ENCODE measurements at places on chromosomes 4 and X. TPM values are rescaled to one million over a fixed set of nuclear protein-coding genes. Genes with fewer than 3 reads are reported as not detected.

FAM9B gene
- total RNA-seq, result not detected

KANTR gene
- total RNA-seq, result 10.5 TPM

KCNE5 gene
- 9.4 TPM for total RNA-seq

HTRA3 gene
- 1.7 TPM for total RNA-seq

PDE5A gene
- 3.4 TPM for total RNA-seq

- no peak for DNase-seq
Observed at GRCh38 chr4:161702287-161702686, 461.5 kb downstream of the FSTL5 start.

DNA sequence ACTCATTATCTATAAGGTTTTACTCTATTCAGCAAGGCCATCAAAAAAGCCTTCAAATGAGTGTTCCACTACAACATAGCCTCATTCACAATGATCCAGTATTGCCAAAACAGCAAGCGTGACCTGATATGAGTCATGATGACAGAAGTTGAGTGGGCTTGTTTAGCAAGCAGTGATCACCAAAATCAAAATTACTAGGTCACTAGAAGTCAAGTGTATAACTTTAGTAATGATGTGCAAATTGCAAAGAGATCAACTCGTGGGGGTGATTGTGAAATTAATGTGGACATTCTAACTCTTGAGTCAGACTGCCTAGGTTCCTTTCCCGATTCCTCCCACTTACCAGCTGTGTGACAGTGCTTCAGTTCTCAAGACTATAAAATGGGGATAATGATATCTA is 124.5 kb downstream of the CHM start:
- DNase-seq, result no peak

DNA sequence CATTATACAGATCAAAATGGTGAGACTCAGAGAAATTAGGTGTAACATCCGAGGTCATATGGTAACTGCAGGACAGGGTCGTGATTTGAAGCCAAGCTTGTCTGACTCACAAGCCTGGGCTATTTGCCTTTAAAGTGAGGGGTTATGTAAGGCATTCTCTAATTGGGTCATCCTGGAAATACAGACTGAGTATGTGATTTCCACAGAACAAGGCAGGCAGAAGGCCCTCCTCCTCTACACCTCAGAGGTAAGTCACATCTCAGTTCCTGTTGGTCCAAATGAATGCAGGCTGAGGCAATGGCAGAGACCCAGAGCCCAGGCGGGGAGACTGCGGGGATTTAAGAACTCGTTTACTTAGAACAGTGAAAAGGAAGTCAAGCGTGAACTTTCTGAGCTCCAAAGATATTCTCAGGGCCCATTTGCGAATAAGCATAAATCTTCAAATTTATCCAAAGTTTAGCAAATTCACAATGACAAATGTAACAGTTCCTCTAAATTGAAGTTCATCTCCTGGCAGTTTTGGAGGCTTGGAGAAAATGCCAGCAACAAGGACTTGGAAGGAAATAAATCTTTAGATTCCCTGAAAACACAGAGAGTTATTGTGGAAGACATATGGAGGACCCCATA is 153.3 kb downstream of the LDB2 start:
- no peak for DNase-seq

DNA sequence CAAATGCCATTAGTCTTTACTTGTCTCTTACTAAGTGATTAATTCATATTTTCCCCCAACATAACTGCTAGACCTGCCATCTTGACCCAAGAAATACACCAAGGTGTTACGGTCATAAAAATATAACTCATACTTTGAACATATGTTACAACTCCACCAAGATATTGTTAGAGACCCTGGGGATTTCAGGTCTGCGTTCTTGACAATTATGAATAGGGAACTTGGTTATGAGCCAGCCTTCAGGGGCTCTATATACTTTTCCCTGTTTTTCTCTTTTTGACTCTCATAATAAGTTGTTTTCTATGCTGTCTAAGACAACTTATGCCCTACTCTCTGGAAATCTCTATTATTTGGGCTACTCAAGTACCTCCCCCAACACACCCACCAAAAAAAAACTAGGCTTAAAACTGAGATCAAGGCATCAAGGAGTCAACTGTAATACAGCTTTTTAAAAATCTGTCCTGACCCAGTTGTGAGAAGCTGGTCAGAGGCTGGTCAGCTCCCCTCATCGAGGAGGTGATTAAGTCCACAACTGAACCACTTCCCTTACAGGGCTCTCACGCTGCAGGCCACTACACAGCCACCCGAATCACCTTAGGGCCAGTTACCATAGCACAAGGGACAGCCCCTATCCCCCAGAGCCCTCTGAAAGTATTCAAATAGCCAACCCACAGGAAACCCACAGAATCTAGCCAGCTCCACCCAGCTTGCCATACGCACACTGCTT is 10.5 kb upstream of the TLR3 start:
- DNase-seq, result no peak

GRCh38 chr4:144267084-144267483 is 126.6 kb upstream of the GYPA start:
- no peak for DNase-seq

DNA sequence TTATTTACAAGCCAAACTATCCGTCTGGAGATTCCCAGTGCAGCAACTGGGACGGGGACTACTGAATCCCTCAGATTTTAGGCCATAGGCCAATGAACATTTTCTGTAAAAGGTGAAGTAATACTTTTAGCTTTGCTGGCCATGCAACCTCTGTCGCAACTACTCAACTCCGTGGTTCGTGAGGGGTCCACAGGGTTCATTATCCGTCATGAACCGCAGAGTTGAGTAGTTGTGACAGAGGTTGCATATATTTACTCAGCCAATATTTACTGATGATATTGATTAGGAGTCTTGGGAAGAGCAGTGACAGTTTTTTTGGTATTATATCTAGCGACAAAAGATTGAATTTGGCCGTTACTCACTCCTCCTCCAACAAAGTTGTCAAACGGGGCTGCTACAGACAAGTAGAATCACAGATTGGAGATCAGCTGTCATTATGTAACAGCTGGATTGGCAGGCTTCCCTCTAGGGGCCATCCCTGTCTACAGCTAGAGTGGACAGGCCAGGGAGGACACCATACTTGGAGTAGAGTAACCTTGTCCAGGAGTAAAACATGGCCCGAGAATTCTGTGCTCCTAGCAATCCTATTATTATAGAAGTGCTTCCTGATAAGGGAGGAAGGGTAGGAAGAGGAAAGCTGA is 37.2 kb upstream of the CD38 start:
- DNase-seq, result no peak
